ENCODE measurements at places on chromosomes 12 and 14.
A peak's percentile ranks its signal among the peaks of the same experiment; 100 is the strongest.

GRCh38 chr12:121120989-121121755 is 11.5 kb upstream of the P2RX7 start:
- no peak for DNase-seq

DNA sequence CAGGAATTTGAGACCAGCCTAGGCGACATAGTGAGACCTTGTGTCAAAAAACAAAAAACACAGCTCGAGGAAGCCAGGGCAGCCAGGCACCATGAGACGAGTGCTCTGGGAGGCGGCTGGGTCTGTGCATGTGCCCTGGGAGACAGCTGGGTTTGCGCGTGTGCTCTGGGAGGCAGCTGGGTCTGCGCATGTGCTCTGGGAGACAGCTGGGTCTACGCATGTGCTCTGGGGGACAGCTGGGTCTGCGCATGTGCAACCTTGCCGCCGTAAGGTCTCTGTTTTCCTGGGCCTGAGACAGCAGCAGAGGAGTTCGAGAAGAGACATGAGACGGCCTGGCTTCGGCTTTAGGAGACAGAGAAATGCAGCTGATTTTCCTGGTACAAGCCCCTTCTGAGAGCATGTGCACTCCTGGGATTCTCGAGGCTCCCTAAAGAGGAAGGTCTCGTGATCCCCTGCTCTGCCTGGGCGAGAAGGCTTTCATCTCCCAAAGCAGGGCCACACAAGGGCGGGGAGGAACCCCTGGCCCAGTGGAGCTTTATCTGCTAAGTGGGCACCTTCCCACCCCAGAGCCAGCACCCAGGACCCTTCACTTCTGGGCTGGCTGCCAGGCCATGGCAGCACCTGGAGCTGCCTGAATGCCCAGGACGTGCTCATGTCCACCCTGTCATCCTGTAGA is 3.5 kb upstream of the BDKRB1 start:
- DNase-seq: peak; percentile 85

DNA sequence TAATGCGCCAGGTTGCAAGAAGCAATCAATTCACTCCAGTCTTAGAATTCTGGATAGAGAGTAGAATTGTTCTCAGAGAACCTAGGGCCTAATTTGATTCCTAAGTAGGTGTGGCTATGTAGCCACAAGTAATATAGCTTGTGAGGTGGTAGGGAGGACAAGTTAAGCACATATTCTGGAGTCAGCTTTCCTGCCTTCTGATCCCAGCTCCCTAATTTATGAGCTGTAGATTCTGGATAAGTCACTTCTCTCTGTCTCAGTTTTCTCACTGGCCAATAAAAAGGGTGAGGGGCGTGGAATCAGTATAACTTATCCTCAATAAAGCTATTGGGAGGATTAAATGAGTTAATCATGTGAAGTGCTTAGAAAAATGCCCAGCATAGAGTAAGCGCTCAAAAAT is 3.0 kb upstream of the SNW1 start:
- no peak for DNase-seq

DNA sequence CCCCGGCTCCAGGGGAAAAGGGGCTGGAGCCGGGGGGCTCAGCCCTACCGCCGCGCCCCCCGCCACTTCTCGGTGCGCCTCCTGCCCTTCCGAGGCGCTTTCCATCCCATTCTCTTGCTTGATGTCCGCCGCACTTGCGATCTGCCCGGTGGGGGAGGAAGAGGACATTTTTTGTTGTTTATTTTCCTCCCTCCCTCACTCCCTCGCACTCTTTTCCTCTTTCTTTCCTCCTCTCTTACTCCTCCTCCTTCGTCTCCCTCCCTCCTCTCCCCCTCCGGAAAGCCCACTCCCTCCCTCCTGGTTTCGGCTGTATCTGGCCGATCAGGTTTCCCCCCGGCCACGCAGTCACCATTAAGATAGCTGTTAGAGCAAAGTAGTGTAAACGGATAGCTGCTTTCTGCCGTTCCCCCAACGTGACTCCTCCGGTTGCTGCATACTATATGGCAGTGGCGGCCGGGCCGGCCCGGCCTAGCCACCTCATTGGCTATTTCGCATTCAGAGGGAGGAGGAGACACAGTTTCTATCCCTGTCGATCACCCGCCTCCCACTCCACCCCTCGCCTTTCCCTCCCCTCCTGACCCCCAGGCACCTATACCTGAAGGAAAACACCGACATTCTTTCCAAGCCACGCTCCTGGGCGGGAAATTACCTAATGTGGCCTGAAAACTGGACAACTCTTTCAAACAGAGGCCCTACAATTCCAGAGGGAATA is at the start of gene SIX4:
Gene SIX4 (minus strand): TSS at position 445 of the 712 bp plus-strand sequence. CDS start 277 bp downstream, at position 168.
- DNase-seq: peak; percentile 94

DNA sequence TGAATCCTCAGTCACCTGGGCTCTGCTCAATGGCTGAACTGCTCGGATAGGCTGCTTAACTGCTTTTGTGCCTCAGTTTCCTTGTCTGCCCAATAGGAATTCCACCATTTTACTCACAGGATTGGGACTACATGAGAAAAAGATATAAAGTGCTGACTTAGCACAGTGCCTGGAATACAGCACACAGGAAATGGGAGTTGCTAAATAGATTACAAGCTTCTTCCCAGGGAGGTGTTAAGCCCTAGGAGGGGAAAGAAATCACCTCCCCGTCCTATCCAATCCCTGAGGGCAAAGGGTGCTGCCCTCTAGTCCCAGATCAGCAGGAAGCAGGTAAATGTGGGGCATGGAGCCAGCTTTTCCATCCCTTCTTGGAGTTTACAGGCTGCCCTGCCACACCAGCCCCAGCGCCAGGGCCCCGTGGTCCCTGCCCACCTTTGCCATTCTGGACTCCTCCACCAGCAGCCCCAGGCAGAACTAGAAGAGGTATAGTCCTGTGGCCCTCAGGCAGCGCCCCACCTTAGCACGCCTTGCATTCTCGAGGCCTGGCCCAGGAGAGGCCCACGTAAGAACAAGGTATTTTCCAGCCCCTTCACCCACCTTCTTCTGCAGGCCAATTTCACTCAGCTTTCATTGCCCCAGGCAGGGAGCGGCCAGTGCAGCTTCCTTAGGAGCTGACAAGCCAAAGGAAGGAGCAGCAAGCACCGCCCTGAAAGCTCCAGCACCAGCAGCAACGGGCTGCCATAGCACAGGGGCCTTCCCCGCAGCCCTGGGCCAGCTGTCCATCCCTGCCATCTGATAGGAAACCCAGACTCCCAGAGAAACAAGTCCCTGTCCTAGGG is 28.8 kb upstream of the RPLP0 start:
- DNase-seq: peak; percentile 51

DNA sequence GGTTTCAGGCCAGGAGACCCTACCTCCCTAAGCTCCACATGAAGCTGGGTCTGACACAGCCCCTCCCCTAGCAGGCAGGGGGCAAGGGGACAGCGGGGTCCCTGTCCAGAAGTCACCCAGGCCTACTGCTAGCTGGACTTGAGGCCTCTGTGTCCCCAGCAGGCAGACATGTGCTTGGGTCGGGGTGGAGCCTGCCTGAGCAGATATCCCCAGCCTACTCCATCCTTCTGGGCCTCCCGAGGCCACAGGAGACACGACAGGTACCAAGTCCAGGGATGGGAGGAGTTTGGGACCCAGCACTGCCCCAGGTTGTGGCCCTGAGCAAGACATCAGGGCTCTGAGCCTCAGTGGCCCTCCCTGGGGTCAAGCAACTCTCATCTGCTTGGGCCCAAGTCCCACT is 105.2 kb upstream of the EIF5 start:
- DNase-seq: no peak

- DNase-seq: no peak
These were observed 78.0 kb downstream of the KITLG start for GRCh38 chr12:88501972-88502938.

GRCh38 chr14:63287666-63288483 is 30.9 kb downstream of the GPHB5 start:
- peak; percentile 63 for DNase-seq

- DNase-seq: no peak
These were observed 316.6 kb upstream of the RTL1 start for GRCh38 chr14:101219896-101220703.

GRCh38 chr12:77152623-77153193 is 87.3 kb upstream of the E2F7 start:
- DNase-seq: peak; percentile 35

DNA sequence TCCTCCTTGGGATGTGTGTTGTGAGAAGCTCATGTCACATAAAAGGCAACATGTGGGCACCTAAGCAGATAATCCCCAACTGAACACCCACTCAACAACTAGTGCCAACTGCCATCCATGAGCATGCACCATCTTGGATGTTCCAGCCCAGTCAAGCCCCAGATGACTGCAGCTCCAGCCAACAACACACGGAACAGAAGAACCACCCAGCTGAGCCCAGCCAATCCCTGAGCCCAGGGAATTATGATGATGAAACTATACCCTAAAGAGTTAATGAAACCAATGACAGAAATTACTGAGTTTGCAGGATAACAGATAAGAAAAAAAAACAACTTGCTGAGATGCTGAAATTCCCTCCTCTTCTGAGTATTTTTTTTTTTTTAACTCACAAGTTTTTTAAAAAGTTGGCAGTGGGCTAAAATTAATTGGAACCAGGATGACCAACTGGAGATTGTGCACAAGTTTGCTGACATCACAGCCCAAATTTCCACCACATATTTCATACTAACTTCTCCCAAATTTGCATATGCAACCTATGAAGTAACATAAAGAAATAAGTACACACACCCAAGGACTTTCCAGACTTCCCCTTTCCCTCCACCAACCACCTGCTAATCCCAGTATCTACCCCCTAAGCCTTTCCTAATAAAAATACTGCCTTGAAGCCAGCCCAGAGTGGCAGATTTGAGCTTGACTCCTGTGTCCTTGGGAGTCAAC is 124.5 kb downstream of the KSR2 start:
- DNase-seq: no peak

DNA sequence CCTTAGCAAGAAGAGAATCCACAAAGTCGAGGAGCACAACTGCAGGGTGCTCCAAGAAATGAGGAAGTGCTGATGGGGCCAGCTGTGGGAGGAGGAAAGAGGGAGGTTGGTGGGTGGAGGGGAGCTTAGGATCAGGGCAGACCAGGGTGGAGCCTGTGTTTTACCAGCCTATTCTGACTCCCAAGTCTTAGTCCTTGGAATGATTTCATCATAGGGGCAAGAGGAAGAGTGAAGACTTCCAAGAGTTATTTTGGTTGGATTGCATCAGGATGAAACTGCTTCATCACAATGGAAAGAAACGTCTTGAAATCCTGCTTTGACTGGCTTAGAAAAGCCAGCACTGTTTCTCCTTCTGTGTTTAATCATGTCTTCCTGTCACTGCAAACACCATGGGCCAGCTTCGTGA is 194.0 kb downstream of the DPF3 start:
- peak; percentile 92 for DNase-seq

DNA sequence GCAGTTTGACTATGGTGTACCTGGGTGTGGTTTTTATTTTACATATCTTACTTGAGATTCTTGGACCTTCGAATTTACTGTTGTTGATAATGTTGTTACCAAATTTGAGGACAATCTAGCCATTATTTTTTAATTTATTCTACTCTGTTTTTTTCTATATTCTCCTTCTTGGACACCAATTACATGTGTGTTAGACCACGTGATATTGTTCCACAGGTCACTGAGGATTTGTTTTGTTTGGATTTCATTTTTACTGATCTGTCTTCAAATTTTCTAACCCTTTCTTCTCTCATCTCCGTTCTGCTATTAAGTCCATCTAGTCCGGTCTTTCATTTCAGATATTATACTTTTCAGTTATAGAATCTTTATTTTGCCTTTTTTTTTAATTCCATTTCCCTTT is 204.9 kb upstream of the BCL2L14 start:
- no peak for DNase-seq

DNA sequence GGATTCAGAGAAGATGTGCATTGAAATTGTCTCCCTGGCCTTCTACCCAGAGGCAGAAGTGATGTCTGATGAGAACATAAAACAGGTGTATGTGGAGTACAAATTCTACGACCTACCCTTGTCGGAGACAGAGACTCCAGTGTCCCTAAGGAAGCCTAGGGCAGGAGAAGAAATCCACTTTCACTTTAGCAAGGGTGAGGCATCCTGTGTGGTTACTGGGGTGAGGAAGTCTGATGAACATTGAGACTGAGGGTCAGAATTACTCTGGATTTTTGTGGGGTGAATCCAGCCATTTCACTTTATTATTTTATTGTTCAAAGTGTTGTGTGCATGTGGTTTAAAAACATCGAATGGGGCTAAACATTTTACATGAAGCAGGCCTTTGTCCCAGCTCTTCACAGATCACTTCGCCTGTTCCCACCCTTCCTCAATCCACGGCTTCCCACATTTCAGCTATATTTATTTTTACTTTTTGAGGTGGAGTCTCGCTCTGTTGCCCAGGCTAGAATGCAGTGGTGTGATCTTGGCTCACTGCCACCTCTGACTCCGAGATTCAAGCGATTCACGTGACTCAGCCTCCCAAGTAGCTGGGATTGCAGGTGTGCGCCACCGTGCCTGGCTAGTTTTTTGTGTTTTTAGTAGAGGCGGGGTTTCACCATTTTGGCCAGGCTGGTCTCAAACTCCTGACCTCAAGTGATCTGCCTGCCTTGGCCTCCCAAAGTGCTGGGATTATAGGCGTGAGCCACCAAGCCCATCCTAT is 40.6 kb downstream of the SUPT16H start:
- DNase-seq: peak; percentile 13

- no peak for DNase-seq
These were observed 10.1 kb downstream of the ARL6IP4 start for GRCh38 chr12:122990561-122990960.

DNA sequence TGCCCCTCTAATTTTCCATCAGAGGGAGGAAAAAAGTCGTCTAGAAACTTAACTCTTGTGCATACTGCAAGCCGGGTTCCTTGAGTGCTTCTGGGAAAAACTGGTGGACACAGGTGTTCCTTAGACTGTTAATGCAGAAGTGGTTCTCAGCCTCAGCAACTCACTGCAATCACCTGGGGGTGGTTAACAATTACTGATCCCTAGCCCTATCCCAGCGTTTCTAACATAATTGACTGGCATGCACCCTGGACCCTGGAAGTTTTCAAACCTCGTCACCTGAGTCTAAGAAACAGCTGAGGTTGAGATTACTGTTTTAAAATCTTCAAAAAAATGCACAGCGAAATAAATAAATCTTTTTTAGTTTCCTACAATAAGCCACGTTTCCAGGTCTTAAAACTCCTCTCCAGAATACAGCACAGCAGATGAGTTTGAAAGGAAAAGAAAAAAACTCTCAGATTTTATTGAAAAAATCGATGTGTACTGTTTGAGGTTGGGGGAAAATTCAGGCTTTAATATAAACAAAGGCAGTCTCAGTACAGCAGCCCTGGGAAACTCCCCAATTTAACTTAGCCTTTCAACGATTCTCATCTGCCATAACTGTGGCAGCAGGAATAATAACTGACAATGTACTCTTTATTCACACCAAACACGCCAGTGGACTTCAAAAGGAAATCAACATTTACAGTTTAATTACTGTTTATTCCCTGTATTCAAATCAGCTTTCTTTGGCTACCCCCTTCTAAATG is 45.4 kb downstream of the PHLDA1 start:
- DNase-seq: no peak

GRCh38 chr12:128476266-128476665 is 209.3 kb downstream of the TMEM132C start:
- DNase-seq: no peak

Measured in GM03348 (cell line).